ENCODE measurements at places on chromosomes 12 and 14.

GRCh38 chr14:30708157-30708556 is 86.0 kb downstream of the SCFD1 start:
- no peaks in the 10 kb centered on the region for H3K27me3 ChIP-seq
- peaks cover 39% of the 10 kb centered on the region for H3K36me3 ChIP-seq
- H3K4me1 ChIP-seq = no peaks in the 10 kb centered on the region
- DNase-seq = no peak

GRCh38 chr12:101599771-101600484 is 5.2 kb downstream of the MYBPC1 start:
- peaks cover 8% of the 10 kb centered on the region for H3K4me1 ChIP-seq
- no peak overlapping the region for H3K27ac ChIP-seq
- H3K36me3 ChIP-seq = no peaks in the 10 kb centered on the region
- no peak overlapping the region for H3K4me3 ChIP-seq
- H3K27me3 ChIP-seq = peaks cover 4% of the 10 kb centered on the region
- DNase-seq = no peak

DNA sequence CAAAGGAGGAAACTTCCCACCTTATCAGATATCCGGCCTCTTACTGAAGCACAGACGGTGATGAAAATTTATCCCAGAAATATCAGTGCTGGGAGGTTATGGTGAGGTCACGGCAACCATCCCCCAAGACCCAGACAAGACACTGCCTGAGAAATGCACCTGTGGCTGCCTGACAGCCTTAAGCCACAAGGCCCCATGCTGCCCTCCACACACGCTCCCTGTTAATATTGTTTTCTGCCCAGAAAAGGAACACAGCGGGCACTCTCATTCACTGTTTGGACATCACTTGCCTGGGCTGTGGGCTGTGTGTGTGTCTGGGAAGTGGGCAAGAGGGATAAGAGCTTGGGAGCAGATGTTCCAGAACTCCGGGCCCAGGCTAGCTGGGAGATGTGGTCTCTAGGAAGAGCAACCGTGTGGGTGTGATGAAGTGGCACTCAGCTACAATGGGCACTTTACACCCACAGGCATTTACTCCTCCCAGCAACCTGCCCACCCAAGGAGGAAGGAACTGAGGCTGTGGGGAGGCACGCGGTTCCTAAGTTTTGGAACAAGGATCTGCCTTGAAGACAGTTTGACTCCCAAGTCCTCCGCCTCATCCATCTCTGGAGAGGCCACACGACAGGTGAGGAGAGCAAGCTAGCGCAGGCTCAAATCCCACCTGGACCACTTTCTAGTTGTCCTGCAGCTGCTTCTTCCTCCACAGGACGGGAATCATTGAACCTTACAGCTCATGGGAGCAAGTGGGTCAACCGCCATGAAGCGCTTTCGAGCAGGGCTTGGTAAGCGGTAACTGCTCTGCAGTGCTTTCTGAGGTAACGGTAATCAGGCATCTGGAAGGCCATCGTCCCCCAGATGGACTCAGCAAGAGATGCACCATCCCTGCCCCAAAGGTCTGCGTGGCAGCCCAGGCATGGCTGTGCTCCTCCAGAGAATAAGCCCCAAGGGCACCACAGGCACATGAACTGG is 91.4 kb downstream of the CHGA start:
- H3K27ac ChIP-seq = peak overlapping the region; percentile 47
- no peak overlapping the region for H3K4me3 ChIP-seq
- H3K27me3 ChIP-seq = peaks cover 5% of the 10 kb centered on the region
- H3K4me1 ChIP-seq = peaks cover 88% of the 10 kb centered on the region
- no peak for DNase-seq

- H3K4me1 ChIP-seq = peaks cover 16% of the 10 kb centered on the region
- H3K27ac ChIP-seq = no peak overlapping the region
- peak overlapping the region; percentile 94 for H3K4me3 ChIP-seq
- H3K36me3 ChIP-seq = no peaks in the 10 kb centered on the region
- no peak for DNase-seq
Observed at GRCh38 chr12:95942101-95942523, 302 bp downstream of the CCDC38 start.

DNA sequence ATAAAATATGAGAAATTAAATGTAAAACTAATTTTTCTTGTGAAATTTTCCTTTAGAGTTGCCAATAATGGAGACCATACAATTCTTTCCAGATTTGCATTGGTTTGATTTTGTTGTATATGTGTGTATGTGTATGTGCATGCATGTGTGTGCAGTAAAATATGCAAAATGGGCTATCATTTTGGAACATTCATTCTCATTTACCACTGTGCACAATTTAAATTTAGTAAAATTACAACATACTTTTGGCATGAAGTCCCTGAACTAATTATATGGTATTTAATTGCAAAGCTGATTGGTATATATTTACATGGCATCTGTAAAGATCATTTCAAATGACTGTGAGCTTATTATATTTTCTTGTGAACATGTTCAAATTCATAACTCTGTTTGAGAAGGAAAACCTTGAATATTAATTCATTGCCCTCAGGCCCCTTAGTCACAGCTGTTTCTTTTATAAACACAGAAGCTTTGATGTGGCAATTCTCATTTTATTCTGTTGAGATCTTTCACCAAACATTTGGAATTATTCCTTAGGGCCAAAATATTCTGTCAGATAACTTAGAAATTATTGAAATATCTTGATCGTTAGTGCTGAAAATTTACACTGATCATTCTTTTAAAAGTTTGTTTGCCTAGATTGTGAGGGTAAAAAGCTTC is 17.6 kb downstream of the KERA start:
- H3K36me3 ChIP-seq = no peaks in the 10 kb centered on the region
- no peaks in the 10 kb centered on the region for H3K4me1 ChIP-seq
- H3K27me3 ChIP-seq = no peaks in the 10 kb centered on the region
- H3K4me3 ChIP-seq = no peak overlapping the region
- no peak for DNase-seq

DNA sequence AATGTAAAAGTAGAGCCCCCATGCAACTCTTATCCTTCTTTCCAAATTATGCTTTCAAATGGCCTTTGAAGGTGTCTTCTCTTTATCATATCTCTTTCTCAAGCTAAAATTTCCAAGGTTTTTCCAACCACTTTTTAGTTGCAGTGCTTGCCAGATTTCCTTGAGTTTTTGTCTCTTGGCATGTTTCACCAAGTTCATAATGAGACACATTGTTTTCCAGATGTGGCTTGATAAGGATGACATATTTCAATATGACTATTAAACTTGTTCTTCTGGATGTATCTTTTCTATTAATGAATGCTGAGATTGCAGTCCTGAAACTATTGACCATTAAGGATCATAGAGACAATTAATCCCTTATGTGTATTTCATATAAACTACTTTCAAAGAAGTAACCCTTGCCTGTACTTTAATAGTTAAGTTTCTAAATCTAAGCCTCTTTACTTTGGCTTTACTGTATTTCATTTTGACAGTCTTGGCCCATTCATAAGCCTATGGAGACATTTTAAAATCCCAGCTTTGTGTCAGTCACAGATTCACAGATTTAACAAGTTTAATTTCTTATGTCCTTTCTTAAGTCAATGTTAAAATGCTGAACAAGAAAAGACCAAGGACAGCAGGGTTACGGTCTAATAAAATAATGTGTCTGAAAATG is 151.5 kb downstream of the LRFN5 start:
- no peak for DNase-seq
- no peak overlapping the region for H3K27ac ChIP-seq
- no peaks in the 10 kb centered on the region for H3K4me1 ChIP-seq

DNA sequence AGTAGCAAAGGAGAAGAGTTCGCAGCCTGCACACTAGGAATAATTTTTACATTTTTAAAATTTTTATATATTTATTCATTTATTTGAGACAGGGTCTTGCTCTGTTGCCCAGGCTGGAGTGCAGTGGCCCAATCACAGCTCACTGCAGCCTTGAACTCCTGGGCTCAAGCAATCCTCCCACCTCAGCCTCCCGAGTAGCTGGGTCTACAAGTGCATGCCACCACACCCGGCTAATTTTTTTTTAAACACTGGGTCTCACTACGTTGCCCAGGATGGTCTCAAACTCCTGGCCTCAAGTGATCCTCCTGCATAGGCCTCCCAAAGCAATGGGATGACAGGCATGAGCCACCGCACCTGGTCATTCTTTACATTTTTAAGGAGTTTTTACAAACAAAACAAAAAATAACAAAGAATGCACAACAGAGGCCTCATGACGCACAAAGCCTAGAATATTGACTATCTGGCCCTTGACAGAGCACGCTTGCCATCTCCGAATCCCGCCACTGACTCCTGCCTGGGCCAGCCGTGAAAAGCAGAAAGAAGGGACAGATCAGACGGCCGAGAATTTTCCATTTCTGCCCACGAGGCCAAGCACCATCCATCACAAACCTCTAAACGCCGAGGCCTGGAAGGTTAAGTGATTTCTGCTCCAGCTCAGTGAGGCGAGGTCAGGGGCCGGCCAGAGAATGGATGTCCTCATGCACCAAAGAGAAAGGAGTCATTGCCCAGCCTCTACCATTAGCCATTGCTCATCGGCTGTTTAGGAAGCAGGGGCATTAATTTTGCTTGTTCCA is 120.0 kb downstream of the SCARB1 start:
- H3K27ac ChIP-seq = peak overlapping the region; percentile 3
- no peak overlapping the region for H3K4me3 ChIP-seq
- no peak for DNase-seq
- H3K36me3 ChIP-seq = no peaks in the 10 kb centered on the region
- H3K27me3 ChIP-seq = peaks cover 22% of the 10 kb centered on the region

GRCh38 chr12:28247806-28248205 is 57.5 kb downstream of the CCDC91 start:
- no peak overlapping the region for H3K4me3 ChIP-seq
- H3K4me1 ChIP-seq = no peaks in the 10 kb centered on the region
- DNase-seq = no peak
- H3K27ac ChIP-seq = no peak overlapping the region
- H3K36me3 ChIP-seq = no peaks in the 10 kb centered on the region

DNA sequence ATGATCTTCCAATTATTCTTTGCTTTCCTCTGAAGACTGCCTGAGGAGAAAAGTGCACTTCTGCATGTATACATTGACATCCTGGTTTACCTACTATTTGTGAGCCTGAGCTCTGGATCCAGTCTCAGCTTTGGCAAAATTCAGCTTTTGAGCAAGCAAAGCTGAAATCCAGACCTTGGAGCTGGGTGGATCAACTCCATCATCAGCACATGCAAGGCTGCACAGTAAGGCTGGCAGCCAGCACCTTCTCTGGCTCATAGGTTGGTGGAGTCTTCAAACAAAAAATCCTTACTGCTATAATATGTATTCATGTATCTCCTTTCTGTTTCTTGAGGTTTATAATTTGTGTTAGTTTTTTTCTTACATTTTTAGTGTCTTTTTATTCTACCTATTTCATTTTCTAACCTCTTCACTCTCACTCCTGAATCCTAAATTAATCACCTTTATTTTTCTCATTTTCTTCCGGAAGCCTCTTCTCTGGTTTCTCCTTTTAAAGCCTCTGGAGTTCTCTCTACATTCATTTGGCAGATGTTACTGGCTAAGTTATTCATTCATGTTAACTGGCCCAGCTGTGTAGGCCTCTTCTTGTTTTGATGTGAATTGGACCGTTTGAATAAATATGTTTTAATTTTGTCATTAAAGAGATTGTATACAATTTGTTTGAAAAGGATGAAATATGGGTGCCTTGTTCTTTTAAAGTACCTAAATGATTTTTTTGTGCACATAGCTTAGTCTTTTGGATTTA is 224.8 kb downstream of the DACT1 start:
- DNase-seq = no peak
- no peak overlapping the region for H3K27ac ChIP-seq
- peaks cover 31% of the 10 kb centered on the region for H3K4me1 ChIP-seq
- H3K27me3 ChIP-seq = no peaks in the 10 kb centered on the region
- H3K4me3 ChIP-seq = no peak overlapping the region

- H3K4me1 ChIP-seq = peaks cover 54% of the 10 kb centered on the region
- DNase-seq = no peak
- peaks cover 11% of the 10 kb centered on the region for H3K27me3 ChIP-seq
- H3K27ac ChIP-seq = no peak overlapping the region
- peaks cover 74% of the 10 kb centered on the region for H3K36me3 ChIP-seq
- H3K4me3 ChIP-seq = no peak overlapping the region
Observed at GRCh38 chr12:1638203-1638602, 9.2 kb downstream of the WNT5B start.

GRCh38 chr14:39014460-39014859 is 88.6 kb downstream of the SEC23A start:
- peaks cover 15% of the 10 kb centered on the region for H3K36me3 ChIP-seq
- no peak overlapping the region for H3K27ac ChIP-seq
- DNase-seq = no peak
- peaks cover 20% of the 10 kb centered on the region for H3K4me1 ChIP-seq

DNA sequence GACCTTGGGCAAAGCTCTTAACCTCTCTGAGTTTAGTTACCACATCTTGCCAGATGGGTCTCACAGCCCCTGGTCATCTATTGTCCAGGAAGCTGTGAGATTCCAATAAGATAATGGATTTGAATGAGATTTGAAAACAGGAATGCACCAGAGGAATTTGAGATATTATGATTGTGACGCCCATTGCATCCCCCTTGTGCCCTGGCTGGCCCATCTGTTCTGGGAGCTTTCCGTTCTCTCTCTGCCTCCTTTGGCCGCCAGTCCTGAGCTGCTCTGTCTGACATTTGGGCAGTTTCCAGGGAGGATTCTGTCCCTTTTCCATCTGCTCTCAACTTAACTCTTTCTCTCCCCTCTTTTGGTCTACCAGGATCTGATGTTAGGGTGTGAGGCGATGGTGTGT is 24.6 kb downstream of the SRRM4 start:
- H3K4me1 ChIP-seq = peaks cover 60% of the 10 kb centered on the region
- no peak for DNase-seq
- no peaks in the 10 kb centered on the region for H3K27me3 ChIP-seq
- no peak overlapping the region for H3K27ac ChIP-seq
- peak overlapping the region; percentile 39 for H3K4me3 ChIP-seq
- no peaks in the 10 kb centered on the region for H3K36me3 ChIP-seq

DNA sequence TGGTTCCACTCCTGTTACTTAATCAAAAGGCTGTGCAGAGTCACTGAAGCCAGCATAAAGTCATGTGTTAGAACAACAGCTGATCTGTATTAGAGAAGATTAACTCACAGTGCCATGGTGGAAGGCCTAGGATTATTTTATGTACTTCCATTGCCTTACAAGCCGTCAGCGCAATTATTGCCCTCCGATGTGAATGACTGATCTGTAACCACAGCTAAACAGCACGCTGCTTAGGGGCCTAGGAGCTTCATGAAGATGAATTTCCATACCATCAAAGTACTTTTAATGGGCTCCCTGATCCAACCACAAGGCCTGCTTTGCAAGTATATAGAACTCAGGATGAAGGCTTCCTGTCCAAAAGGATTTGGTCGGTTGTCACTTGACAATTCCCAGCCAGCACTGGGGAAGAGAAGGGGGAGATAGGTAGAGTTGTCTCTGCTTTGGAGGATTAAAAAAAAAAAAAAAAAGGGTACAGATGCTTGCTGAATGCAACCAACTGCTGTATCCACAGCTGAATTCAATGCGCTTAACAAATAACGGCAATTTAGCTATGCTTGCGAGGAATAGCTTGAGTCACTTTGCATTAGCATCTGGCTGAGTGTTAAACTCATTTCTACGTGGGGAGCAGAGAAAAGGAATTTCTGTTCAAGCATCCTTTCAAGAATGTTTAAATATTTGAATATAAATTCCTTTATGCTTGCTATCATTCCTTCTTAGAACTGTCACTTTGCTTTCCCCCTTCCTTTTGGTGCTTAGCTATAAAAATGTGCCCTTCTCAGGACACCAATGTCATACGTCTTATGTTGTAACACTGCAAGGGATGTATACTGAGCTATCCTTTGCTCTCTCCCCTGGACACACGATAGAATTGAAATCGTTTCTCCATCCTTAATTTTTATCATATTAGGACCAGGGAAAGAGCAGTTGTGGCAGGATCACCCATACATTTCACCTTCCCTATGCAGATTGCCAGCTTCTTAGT is 387.8 kb downstream of the SOX5 start:
- DNase-seq = no peak
- H3K4me1 ChIP-seq = peaks cover 22% of the 10 kb centered on the region
- H3K27me3 ChIP-seq = peaks cover 2% of the 10 kb centered on the region
- H3K27ac ChIP-seq = peak overlapping the region; percentile 84

Data from nephron progenitor cell (in vitro differentiated cells).